ENCODE measurements at places on chromosomes 12 and 14. TPM values are rescaled to one million over a fixed set of nuclear protein-coding genes. Genes with fewer than 3 reads are reported as not detected.
A peak's percentile ranks its signal among the peaks of the same experiment; 100 is the strongest.

DNA sequence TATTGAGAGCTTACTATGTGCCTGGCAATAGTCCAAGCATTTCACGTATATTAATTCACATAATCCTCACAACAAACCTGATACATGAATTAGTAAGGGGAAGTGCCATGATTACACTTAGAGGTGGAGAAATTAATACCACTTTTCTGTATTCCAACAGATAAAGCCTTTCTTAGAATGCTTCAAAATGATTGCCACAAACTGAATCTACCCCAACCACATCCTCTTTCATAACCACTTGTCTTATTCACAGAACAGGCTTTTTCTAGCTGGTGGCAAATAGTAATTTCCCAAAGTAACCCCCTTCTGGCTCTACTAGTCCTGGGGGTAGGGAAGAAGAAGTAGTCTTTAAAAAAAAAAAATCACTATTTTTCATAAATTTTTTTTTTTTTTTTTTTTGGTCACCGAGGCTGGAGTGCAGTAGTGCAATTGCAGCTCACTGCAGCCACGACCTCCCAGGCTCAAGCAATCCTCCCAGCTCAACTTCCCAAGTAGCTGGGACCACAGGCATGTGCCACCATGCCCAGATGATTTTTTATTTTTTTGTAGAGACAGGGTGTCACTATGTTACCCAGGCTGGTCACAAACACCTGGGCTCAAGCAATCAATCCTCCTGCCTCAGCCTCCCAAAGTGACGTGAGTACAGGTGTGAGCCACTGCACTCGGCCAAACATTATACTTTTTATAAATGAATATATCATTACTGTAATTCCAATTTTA is 59.0 kb upstream of the ARID2 start:
- DNase-seq, result no peak

- no peak for DNase-seq
Measured at GRCh38 chr12:94190623-94191022, 42.2 kb downstream of the PLXNC1 start.

- no peak for DNase-seq
Measured at GRCh38 chr12:85834378-85834777, 1.8 kb downstream of the RASSF9 start.

GRCh38 chr12:44875417-44875953 is 630 bp downstream of the NELL2 start:
- DNase-seq, result no peak

DNA sequence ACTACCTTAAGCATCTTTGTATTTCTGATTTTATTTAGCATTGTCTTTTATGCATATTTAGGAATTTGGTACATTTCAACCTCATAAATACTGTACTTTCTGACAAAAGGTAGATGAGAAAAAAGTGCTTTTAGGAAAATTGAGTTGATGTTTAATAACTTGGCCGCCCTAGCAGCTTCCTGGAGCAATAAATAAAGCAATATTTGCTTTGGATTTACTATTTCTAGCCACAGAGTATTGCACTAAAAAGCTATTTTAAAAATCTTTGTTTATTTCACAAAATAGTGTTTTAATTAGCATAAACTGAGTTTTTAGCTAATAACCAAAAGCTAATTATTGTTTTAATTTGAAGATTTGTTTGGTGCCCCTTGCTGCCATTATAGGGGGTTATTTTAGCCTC is 9.5 kb downstream of the PAPOLA start:
- DNase-seq, result no peak

The FAM181A gene
- not detected for total RNA-seq

DNA sequence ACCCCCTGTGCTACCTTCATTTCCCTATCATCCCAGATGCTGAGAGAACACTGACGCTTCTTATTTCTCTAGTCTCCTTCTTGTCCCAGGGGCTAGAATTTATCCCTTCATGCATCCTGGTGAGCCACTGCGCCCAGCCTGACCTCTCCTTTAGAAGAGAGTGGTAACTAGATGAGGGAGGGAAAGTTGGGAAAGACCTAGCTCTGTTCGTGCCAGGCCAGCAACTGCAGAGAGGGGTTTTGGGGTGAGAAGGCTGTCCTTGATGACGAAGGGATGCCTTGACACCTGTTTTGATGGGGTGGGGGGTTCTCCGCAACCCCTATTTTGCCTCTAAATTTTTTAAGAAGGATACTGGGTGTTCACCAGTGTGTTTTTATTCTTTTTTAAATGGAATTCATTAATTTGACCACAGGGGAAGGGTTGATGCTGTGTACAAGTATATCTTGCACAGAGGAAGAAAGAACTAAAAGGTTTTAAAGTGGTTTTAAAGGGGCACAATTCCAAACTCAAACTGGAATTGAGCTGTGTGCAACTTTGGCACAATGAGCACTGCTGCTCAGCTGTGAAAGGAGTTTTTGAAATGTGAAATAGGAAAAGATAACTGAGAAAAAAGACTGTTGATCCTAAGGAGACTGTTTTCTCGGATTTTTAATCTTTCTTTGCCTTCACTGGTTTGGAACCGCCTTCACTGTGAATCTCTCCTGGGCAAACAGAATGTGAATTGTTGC is 7.0 kb upstream of the MMP19 start:
- no peak for DNase-seq

- no peak for DNase-seq
Measured at GRCh38 chr14:67806246-67806645, 10.1 kb downstream of the ZFYVE26 start.

DNA sequence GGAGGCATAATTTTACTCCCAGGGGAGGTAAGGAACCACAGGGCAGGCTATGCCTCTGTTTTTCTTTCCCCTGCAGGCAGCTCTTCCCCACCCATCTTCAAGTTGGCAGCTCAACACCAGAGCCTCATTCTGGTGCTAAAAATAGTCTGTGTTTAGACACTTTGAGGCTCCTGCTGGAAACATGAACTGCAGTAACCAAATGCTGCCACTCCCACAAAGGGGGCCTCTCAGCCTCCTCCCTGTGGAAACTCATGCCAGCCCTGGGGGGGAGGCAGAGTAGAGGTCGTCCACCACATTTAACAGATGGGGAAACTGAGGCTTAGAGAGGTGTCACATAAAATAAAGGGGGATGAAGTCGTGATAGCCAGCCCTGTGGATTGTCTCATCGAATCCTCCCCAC is 61.4 kb downstream of the WSCD2 start:
- DNase-seq, result no peak

The SLCO1A2 gene
- not detected for total RNA-seq

The NAV3 gene
- total RNA-seq, result 107 TPM

The ZNF384 gene
- total RNA-seq, result 19.9 TPM

DNA sequence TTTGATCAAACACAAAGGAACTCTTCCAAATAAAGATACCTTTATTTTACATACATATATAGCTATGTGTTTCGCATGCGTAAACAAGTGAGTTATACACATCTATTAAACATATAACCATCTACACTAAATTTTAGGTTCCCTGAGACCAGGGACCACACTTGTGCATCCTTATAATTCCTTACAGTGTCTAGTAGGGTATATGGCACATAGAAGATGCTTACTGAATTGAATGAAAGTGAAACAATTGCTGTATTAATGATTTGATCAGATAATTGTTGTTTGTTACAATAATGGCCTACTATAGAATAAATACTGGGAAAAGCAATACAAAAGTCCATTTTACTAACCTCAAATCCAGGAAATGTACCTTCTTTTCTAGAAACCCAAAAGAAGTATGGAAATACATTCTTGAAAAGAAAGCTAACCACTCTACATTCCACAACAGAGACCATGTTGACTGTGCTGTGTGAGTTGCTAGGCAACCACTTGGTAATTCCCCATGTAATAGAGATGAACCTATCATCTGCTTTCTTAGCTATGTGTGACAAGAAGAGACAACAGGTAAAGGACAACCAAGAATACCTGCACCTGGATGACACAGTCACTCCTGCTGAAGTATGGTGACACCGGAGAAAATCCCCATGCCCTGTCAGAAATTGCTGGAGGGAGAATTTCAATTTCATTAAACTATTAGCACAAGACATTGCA is 11.9 kb upstream of the CIPC start:
- peak; percentile 35 for DNase-seq

The NINJ2 gene
- 5.8 TPM for total RNA-seq

The SERPINA12 gene
- total RNA-seq, result not detected

DNA sequence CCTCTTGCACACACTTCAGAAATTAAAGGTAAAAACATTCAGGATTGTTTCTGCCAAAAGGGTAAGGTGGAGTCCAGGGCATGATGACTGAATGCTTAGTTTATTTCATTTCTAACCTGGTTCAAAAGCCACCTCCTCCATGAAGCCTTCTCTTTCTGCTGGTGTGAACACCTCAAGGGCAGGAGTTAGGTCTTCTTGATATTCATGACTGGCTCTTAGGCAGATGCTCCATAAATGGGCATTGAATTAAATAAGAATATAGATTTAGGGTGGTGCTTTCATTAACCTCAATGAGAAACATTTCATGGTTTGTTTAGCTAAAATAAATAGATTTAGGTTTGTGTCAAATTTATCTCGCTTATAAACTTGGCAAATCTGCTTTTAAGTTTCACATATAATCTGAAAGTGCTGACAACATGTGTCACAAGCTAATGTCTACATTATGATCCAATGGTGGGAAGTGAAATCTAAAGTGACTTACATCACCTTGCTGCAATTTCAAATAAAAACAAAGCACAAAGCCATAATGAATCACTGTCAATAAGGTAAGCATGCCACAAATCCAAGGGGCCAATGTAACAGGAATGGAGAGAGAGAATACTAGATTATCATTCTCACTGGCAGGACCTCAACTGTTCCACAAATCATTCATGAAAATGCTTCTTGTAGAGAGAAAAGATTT is 72.7 kb upstream of the GRIP1 start:
- no peak for DNase-seq

GRCh38 chr12:113268136-113268535 is 46.9 kb downstream of the TPCN1 start:
- no peak for DNase-seq

GRCh38 chr14:81211844-81212243 is 8.9 kb downstream of the GTF2A1 start:
- no peak for DNase-seq

The RNU4-1 gene
- under 0.01 TPM for total RNA-seq

DNA sequence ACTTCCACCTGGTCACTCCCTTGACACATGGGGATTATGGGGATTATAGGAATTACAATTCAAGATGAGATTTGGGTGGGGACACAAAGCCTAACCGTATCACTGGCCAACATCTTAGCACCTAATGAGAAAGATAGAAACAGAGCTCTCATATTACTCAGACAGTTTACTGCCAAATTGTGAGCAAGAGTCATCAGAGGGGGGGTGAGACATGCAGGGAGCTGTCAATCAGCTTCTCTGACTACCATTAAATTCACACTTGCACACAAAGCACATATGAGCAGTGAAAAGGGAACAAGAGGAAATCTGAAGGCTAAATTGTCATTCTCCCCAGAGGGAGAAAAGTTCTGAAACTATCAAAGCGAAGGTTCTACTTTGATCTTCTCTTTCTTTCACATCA is 78.1 kb upstream of the GRIN2B start:
- no peak for DNase-seq

The FAM222A gene
- total RNA-seq, result 0.36 TPM

The PYGL gene
- total RNA-seq, result 123 TPM

DNA sequence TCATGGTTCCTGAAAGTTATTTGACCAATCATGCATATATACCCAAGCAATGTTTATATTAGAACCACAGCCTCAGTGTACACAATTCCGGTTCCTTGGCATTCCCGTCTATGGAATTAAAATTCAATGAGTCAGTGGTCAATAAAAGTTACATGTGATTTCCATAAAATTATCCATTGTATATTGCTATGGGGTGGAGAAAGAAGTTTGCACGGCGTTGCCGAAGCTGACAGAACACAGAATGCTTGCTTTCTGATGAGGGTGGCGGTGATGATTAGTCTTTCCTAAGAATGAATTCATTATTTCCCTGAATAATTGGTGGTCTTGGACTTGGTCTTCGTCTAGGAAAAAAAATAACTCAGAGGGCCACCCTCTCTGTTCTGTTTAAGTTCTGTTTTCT is 214.1 kb downstream of the ANO2 start:
- no peak for DNase-seq

DNA sequence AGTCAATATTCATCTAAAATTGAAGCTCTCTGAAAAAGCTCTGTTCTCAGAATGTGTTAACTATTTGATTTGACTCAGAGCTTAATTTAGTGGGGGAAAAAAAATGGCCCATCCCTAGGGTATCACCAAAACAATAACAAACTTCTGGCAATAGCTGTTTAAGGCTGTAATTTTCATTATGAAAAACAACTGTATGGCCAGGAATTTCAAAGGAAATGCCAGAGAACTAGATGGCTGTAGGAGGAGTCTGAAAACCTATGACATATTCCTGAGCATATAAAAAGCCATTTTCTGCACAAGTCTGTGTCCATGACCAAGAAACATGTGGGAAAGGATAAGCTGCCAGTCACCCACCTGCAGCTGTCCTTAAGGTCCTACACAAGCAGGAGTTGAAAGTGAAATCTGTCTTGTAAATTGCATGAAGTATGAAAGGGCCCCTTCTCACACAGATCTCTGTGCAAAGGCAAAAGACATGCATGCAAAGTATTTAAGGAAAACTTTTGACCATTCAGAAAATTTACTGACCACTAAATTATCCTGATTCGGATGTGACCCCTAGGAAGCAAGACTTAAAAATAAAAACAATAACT is 299.1 kb downstream of the BTG1 start:
- DNase-seq, result peak; percentile 5

DNA sequence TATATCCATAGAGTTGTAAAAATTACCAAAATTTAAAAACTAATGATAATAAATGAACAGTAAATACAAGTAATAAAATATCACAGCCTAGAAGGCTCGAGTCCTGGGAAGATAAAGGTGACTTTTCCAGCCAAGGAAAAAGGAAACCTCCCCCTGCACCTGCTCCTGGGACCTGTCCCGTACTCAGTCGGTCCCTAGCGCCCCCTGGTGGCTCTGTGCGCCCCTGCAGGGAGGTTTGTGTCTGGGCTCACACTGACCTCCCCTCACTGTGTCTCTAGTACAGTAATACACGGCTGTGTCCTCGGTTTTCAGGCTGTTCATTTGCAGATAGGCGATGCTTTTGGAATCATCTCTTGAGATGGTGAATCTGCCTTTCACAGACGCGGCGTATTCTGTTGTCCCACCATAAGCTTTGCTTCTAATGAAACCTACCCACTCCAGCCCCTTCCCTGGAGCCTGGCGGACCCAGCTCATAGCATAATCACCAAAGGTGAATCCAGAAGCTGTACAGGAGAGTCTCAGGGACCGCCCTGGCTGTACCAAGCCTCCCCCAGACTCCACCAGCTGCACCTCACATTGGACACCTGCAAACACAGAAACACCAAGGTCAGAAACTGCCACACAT is 1030.4 kb downstream of the TMEM121 start:
- no peak for DNase-seq

DNA sequence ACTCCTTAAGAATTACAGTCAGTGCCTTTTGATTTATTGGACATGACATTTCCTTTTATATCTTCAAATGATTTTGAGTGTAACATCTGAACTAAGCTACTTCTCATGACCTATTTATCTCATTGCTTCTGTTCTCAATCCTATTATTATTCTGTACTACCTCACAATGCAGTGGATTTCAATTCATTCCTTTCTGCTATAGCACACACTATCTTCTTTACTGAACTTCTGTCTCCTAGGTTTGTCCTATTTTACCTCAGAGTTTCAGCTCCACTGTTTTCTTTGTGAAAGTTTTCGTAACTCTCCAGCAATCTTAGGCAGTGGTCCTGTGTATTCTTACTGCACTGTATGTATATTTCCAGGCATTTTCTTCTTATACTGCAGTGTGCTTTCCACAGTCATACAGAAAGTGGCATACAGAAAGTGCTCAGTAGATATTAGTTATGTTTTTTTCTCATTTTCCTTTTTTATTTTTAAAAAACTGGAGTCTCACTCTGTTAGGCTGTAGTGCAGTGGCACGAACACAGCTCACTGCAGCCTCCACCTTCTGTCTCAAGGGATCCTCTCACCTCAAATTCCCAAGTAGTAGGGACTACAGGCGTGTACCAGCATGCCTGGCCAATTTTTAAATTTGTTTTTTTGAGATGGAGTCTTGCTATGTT is 368.6 kb upstream of the RGS6 start:
- DNase-seq, result no peak
